Mucosa of gallbladder (tissue), 1 donor: ENCODE measurements at places on chromosomes 1 and 21.

- no peak for DNase-seq
Observed at GRCh38 chr1:92210701-92211100, 7.0 kb upstream of the C1orf146 start.

- no peak for DNase-seq
Observed at GRCh38 chr1:209590405-209590804, 6.9 kb downstream of the CAMK1G start.

- no peak for DNase-seq
Observed at GRCh38 chr1:96387785-96388184, 333.8 kb upstream of the PTBP2 start.

GRCh38 chr1:219708919-219709543 lies 96.1 kb upstream of the ZC3H11B start:
- DNase-seq: no peak

GRCh38 chr1:167594822-167595221 lies 35.2 kb upstream of the RCSD1 start:
- DNase-seq: no peak

DNA sequence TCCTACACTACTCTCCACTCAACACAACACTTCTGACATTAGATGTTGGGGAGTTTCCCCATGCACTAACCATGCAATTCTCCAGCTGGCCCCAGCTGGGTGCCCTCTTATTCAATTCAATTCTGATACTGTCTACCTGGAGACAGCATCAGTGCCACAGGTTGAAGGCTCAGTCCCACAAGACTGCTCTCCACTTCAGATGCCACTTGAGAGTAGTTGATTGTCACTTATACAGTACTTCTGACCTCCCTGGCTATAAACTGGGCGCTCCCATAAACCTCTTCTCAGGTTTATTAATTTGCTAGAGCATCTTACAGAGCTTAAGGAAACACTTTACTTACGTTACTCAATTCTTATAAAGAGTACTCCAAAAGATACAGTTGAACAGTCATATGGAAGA lies 442.3 kb downstream of the LRRIQ3 start:
- DNase-seq: no peak

DNA sequence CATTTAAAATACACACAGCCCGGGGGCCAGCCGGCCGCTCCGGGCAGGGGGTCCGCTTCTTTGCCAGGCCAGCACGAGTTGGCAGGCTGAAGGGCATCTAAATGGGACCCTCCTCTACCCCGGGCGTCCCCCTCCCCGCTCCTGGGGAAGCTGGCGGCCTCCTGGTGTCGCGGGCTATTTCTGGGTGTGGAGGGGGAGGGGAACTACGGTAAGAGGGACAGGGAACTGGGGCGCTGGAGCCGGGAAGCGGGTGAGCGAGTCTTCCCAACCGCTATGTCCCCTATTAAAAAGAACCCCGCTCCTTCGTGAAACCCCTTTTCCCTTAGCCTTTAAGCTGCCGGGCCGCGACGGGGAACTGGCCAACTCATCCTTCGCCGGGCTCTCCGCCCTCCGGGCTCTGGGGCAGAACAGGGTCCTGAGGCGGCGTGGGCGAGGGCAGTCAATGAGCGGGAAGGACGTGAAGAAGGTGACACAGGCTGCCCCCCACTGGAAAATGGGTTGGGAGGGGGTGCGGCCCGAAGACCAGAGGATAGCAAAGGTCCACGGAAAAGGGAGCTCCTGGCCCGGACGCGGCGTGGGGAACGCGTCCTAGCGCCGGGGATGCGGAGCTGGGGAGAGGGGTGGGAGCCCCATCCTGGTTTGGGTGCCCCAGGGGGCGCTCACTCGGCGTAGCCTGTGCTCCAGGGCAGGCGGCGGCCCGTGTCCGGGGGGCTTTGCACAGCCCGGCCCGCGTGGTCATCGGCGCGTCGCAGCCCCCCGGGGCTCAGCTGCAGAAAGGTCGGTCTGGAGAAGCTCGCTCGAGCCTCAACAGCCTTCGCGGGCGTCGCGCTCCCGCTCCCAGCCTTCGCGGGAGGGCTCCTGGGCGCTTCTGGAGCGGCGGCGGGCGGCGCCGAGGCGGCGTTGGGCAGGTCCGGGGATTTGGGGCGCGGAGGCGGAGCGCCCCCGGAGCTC lies 544 bp downstream of the PPM1J start:
- DNase-seq: no peak

- peak; percentile 47 for DNase-seq
Observed at GRCh38 chr1:65001231-65001792, 35.0 kb upstream of the JAK1 start.

GRCh38 chr1:9253453-9254105 lies 19.0 kb downstream of the H6PD start:
- no peak for DNase-seq

DNA sequence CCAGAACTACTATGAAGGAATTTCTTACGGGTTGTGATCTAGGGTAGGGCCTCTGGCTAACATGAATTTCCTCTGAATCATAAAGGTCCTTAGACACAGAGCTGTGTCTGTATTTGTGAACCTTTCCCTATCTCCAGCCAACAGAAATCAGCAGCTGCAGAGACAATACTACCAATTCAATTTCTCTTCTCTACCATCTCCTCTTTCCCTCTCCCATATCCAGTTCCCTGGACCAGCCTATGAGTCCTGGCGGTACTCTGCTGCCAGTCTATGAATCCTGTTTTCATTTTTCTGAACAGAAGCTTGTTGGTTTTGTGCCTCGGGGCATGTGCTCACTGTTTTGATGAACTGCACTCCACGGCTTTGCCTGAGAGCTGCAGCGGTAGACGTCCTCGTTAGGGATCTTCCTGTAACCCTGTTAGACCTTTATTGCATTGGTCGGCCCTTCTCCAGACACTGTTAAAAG lies 458.0 kb upstream of the VAMP3 start:
- DNase-seq: no peak

DNA sequence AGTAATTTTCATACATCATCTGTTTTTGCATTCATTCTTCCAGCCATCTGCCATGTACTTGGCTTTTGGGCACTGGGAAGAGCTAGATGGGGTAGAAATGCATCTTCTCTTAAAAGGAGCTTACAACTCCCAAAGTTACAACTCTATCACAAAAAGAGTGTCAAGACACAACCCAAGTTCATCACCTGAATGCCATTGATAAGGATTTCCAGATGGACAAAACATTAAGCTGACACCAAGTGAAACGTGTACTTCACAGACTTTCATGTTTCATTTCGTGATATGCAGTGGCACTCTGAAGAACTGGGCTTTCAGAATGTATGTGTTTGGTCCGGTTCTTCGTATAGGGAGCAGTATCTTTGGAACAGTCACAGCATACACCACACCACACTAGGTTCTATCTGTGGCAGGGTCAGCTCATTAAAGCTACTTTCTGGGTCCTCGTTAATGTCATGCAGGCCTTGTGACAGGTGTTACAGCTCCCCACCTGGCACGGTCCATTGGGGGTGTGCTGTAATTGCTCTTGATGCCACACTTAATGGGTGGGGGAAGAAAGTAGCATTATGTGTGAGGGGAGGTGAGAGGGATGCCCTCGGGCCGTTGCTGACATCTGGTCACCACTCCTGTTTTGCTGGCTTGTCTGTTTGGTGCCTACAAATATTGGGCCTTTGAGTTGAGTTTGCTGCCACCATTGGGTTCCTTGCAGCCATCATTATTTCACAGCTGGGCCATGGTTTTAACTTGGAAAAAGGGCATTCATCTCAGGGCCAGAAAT lies 164.9 kb downstream of the NFIA start:
- DNase-seq: no peak

- DNase-seq: no peak
Observed at GRCh38 chr1:203369666-203370065, 18.7 kb upstream of the FMOD start.

DNA sequence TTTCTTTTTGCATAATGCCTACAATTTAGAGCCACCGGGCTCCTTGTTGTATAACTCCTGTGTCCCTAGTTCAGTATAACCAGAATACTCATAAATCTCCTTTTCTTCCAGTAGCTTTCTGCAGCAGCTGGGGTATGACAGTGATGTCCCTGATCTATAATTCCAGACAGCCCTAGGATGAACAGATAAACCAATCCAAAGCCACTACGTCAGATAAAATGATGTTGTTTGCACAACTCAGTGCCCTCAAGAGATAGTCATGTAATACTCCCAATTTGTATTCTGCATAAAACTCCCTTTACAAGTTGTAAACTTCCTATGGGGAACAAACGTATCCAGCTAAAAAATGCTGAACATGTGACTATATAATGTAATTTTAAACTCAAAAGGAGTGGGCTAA lies 44.7 kb downstream of the ZNF326 start:
- no peak for DNase-seq

- no peak for DNase-seq
Observed at GRCh38 chr1:53467391-53467790, 8.2 kb downstream of the DMRTB1 start.

DNA sequence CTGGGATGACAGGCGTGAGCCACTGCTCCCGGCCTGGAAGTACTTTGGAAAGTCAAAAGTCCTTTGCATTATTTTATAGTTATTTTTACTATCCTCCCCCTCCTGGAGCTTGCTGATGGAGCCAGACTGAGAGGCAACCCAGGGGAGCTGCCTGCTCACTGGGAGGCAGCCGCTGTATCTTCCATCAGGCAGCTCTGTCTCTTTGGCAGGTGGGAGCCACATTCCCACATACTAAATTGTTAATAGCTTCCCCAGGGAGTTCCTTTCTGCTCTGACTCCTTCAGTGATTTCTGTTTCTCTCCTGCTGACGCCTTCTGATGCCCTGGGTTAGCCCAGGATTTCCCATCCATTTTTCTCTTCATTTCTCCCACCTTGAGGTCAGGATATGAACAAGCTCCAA lies 4.9 kb upstream of the OPRD1 start:
- no peak for DNase-seq

DNA sequence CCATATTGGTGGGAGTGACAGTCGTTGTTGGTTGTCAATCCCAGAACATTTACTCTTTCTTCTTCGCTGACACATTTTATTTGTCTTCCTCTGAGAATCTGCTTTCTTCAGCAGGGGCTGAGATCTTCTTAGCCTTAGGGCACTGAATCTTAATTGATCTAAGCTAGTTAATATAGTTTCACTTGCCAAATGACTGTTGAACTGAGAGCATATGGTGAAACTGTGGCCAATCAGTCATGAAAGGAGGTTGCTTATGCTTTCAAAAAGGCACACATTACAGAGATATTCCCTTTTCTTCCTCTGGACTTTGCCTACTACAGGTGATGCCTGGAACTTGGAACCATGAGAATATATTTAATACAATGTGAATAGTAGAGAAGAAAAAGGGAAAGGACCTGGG lies 60.0 kb upstream of the KIAA0040 start:
- DNase-seq: no peak

DNA sequence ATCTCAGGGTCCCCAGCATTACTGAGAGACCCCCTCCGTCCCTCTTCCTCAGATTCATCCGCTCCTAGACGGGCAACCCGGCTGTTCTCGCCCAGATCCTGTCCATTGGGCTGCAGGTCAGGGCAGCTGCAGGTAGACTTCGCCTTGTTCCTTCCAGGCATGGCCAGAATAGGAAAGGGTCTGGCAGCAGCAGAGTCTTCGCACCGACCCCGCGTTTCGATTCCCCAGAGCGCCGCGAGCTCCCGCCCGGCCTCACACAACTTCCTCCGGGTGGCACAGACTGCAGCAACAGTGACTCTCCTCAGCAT lies 265 bp downstream of the NRDC start:
- DNase-seq: no peak

- DNase-seq: no peak
Observed at GRCh38 chr21:46208761-46209721, 19.5 kb downstream of the LSS start.

DNA sequence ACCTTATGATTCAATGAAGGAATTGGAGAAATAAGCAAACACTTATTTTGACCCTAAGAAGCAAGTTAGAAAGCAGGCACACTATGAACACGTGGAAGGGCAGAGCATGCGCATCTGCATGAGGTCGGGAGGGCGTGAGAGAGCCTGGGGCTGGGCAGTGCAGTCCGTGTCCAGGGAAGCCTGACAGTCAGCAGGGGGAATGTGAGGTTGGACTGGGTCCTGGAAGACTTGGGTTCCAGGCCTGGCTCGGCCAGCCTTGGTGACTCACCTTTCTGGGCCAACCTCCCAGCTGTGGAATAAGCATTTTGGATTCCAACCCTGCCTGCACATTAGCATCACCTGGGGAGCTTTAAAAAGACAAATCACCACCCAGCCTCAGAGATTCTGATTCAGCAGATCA lies 26.6 kb upstream of the LMX1A start:
- DNase-seq: peak; percentile 13

- no peak for DNase-seq
Observed at GRCh38 chr21:19433623-19434022, 1030.0 kb upstream of the TMPRSS15 start.

GRCh38 chr21:45498646-45499000 lies 43.6 kb downstream of the SLC19A1 start:
- DNase-seq: no peak

DNA sequence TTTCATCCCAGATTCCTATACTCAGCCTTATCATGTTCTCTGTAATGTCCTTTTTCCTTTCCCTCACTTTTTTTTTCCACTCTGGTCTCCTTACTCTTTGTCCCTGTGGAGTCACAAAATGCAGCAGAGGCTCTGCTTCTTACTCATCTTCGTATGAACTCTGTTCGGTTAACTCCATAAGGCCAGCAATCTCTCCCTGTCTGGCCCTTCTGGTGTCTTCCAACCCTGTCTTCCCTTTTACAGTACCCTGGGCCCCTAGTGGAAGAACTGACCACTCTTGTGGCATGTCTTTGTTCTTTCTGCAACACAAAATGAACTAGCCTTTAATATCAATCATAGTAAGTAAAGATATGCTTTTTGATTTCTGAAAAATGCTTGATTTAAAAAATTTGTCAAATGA lies 7.1 kb downstream of the CD101 start:
- DNase-seq: no peak

- DNase-seq: no peak
Observed at GRCh38 chr1:78176448-78176847, 130.7 kb downstream of the GIPC2 start.

GRCh38 chr1:86137436-86137835 lies 19.1 kb downstream of the COL24A1 start:
- DNase-seq: no peak

GRCh38 chr1:156217871-156218270 lies 5.1 kb downstream of the PMF1 start:
- DNase-seq: no peak

DNA sequence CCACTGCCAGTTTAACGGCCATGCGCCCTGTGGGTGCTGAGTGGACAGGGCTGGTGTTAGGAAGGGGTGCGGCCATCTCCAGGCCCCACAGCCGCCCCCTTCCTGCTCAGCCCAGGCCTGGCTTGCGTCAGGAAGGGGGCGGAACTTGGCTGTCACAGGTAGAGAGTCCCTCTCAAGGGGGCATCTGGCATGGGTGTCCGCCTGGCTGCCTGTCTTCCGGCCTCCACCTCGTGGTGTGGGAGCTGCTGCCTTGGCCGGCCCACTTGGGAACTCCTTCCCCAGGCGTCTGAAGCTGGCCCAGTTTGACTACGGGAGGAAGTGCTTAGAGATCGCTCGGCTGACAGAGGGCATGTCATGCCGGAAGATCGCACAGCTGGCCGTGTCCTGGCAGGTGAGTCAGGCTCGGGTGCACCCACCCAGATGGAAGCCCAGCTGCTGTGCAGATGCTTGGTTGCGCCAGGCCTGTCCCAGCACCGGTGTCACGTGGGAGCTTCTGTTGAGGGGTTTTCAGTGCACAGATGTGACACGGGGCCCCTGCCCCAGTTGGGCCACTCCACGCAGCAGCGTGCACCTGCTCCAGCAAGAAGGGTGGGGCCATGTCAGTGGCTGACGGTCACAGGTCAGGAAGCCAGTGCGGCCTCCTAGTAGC lies 9.1 kb upstream of the ATAD3B start:
- peak; percentile 39 for DNase-seq
